NCI-H2171 (cell line): ENCODE measurements at places on chromosomes 4 and X.

DNA sequence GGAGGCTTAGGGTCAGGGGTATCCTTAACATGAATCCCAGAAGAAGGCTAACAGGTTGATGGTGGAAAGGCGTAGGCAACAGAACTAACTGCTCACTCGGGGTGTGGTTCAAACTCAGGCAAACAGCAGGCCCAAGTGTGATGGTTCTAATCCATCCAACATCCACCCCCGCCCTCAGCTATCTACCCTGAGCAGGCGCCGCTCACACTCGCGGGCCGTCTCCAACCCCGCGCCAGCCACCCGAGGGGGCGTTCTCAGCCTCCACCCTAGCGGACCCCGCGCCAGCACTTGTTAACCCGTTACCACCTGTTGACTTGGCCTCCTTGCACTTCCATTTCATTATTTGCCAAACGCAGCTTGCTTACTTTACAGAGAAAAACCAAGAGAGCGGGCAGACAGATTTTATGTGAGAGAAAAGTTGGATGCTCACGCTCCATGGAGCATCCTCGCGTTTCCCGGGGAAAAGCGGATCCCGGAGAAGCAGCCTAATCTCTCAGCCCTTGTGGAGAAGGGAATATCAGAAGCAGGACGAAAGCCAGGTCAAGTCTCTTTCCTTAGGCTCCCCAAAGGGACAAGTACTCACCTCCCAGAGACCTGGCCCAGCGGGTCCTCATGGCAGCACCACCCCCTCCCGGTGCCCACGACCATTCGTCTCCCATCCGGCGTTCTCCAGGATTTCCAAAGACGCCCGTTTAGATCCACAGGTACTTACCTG is 773 bp downstream of the SNCA start:
- DNase-seq, result no peak

DNA sequence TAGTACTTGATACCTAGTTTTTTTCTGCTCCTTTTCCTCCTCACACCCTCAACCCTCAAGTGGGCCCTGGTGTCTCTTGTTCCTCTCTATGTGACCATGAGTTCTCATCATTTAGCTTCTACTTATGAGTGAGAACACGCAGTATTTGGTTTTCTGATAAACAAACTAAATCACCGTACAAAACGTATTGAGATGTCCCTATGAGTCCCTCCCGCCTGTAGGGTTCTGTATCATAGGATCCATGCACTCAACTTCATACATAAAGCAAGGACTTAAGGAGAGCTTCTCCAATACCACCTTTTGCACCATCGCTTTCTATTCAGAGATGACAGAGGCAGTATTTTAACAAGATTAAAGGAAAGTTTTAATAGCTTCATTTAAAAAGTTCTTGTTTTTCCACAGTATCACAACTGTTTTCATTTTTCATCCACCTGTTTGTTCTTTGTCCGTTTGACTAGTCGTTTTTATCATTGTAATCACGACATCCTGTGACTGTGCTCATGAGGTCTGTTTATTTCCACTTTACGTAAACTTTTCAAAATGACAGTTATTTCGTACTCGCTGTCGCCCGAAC is 457 bp upstream of the RAB9A start:
- no peak for DNase-seq

GRCh38 chr4:27068151-27068867 is 207.7 kb downstream of the STIM2 start:
- no peak for DNase-seq

GRCh38 chrX:77444545-77444944 is 2.6 kb upstream of the FGF16 start:
- no peak for DNase-seq

DNA sequence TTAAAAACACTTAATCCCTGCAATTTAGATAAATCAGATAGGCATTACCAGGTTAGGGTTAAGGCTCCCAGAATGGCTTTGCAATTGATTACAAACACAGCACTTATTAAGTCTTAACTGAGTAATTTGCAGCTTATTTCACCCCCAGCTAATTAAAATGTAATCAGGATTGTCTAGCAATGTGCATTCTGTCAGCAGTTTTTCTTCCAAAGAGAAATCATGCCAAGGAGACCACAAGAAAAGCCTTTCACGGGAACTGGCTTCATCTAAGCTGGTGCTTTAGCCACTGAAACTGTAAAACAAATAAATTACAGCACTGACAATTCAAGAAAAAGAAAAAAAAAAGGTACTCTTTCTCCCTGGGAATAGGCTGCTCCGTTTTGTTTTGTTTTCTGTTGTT is 2.1 kb downstream of the ANOS1 start:
- no peak for DNase-seq
